SK-N-SH (cell line): ENCODE measurements at places on chromosomes 2 and 18.
A peak's percentile ranks its signal among the peaks of the same experiment; 100 is the strongest.

DNA sequence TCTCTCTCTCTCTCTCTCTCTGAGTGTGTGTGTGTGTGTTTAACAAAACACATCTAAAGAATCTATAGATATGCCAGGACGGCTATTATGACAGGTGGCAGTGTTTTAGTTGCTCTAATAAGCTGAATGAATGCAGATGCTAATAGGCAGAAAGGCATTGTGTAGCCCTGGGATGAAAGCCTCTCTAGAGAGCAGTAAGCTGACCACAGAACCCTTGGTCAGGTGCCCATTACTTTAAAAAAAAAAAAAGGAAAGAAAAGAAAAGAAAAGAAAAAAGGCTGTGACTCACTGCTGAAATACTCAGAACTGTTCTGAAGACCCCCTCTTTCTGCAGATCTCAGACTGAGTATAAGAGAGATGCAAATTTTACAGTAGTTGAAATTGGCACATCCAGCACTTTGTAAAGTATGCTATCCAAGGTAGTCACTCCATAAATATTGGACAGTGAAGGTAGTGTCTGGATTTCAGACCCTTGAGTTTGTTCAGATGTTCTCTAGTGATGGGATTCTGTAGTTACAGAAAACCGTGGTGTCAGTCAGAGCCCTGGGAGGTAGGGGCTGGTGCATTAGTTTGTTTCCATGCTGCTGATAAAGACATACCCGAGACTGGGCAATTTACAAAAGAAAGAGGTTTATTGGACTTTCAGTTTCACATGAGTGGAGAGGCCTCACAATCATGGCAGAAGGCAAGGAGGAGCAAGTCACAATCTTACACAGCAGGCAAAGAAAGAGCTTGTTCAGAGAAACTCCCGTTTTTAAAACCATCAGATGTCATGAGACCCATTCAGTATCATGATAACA lies 30.9 kb downstream of the OSBPL6 start:
- no peak for DNase-seq

- no peak for DNase-seq
These were observed 180.9 kb downstream of the GCA start for GRCh38 chr2:162524849-162525248.

DNA sequence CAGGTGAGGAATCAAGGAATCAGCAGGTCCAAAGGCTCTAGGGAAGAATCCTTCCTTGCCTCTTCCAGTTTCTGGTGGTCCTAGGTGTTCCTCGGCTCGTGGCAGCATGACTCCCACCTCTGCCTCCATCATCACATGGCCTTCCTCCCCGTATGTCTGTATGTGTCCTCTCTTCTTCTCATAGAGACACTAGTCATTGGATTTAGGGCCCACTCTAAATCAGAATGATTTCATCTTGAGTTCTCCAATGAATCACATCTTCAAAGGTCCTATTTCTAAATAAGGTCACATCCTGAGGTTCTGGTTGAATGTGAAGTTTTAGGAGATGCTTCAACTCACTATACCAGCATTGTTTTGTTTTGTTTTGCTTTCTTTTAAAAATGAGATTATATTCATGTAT lies 11.1 kb upstream of the AGFG1 start:
- no peak for DNase-seq

DNA sequence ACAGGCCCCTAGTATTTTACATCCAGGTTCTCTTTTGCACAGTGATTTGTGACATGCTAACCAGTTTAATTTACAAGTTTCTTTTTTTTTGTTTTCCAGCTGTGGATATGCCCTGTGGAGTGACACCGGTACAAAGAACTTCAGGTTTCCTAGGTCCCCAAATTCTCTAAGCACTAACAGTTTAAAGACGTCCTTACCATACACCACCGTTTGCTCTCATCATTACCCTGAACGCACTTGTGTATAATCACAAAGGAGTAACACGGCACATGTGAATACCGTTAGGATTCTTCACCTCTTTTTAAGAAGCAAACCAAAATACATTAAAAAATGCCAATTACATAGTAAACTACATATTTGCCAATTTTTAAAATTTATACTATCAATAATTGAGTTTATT lies 853 bp downstream of the LANCL1 start:
- peak; percentile 22 for DNase-seq

GRCh38 chr2:74744731-74745515 lies 89.0 kb upstream of the HK2 start:
- DNase-seq = no peak

DNA sequence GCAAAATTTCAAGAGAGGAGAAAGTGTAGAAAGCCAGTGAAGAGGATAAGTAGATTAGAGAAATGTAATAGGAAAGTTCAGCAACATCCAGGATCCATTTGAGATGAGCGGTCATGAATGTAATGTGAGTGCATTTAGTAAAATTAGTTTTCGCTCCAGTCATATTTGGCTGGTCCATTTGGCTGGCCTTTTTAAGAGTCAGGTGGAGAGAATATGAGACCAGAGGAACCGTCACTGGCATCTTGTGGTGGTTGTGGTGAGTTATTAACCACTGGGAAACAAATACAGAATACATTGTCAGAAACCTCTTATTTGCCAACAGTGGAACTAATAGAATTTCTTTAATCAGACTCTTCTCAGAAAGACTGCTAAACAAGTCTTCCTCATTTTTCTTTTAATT lies 1064.3 kb upstream of the CDH2 start:
- DNase-seq = no peak

DNA sequence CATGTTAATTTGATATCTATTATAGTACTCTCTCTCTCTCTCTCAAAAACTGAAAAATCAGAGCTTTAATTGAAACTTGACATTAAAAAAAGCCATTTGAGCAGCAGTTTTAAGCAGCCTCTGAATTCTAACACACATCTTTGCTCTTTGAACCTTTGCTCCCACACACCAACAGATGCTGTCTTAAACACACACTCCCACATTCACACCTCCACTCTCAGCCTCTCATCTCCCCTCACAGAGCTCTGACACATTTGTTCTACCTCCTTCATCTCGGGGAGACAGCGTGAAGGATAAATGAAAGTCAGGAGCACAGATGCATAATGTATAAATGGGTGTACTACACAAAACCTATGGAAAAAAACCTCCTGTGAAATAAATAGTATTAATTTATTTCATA lies 95.2 kb downstream of the NAB1 start:
- DNase-seq = no peak

DNA sequence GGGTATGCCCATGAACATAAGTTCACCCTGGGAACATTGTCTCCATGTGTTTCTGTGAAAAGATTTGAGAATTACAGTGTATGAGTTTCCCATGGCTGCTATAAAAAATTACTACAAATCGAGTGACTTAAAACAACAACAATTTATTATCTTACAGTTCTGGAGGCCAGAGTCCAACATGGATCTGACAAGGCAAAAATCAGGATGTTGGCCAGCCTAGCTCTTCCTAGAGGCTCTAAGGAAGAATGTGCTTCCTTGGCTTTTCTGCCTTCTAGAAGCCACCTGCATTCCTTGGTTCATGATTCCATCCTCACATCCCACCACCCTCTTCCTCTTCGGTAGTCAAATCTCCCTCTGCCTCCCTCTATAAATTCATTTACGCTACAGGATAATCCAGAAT lies 38.6 kb downstream of the FAM124B start:
- DNase-seq = no peak

- no peak for DNase-seq
These were observed 60.4 kb downstream of the TRIP12 start for GRCh38 chr2:229861431-229861830.

DNA sequence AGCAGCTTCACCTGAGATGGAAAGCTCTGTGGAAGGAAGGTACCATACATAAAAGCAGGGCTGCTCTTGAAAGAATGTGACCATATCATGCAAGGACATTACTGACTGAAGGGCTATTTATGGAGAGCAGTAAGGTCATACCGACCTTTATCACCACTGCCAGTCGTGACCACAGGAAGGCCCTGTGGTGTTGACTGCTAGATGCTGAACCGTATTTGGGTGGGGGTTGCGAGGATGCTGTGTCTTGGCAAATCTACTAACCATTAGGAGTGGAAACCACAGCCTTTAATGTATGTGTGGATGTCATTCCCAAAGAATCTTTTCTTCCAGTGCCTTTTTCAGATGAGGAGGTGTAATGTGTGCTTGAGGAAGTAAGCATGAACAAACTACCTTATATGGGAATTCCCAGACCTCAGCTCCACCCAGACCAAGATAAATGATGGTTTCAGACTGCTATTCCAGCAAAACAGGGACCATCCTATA lies 60.8 kb downstream of the LIMS1 start:
- DNase-seq = no peak

GRCh38 chr2:126527836-126528490 lies 128.0 kb upstream of the GYPC start:
- peak; percentile 38 for DNase-seq

GRCh38 chr2:190121971-190122370 lies 59.4 kb upstream of the MSTN start:
- peak; percentile 30 for DNase-seq

DNA sequence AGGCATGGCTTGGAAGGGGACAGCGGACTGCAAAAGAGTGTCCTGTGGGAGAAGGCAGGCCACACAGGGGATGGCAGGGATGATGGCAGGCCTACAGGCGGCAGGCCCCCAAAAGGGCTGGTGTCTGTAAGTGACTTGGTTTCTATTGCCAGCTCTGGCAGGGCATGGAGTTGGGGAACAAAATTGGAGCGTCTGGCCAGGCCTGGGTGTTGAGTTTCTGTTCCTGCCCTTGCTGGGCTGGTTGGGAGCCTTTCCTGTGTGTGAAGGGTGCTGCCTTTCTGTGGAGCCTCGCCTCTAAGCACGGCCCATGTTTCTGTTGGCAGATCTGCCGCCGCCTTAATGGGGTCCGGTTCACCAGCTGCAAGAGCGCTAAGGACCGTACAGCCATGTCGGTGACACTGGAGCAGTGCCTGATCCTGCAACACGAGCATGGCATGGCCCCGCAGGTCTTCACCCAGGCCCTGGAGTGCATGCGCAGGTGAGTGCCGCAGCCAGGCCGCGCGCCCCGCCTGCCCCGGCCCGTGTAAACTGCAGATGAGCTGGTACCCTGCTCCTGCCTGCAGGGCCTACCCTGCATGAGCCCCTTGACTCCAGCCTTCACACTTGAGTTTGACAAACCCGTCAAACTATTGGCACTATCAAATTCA lies 31.5 kb downstream of the COA5 start:
- DNase-seq = no peak

GRCh38 chr2:62197011-62197924 lies 1.4 kb downstream of the B3GNT2 start:
- peak; percentile 68 for DNase-seq

GRCh38 chr2:24744356-24744755 lies 48.8 kb downstream of the PTRHD1 start:
- no peak for DNase-seq

- DNase-seq = peak; percentile 93
These were observed 678.3 kb upstream of the ID2 start for GRCh38 chr2:8003462-8004075.

- no peak for DNase-seq
These were observed 96.4 kb downstream of the CERS6 start for GRCh38 chr2:168552450-168552856.

DNA sequence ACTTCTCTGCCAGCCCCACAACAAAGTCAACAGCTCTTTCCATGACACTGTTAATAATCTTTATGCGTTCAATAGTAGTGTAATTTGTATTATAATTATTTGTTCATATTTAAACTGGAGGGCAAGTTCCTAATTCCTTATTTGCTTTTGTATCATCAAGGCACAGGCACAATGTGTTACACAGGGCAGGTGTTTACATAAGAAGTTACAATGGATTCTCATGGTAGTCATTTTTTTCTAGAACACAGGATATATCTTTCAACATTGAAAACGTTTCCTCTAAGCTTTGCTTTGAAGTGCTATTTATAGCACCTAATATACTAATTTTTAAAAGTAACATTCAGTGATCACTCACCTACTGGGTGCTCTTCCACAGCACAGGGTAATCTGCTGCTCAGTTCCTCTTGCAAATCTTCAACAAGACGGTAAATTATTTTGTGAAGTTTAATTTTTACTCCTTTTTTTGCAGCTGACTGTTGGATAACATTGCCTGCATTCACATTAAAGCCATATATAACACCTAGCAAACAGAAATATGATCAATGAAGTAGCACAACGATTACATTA lies 7.3 kb downstream of the RPS27A start:
- no peak for DNase-seq

- peak; percentile 71 for DNase-seq
These were observed 41.2 kb upstream of the DAPL1 start for GRCh38 chr2:158753641-158754611.

GRCh38 chr18:12828116-12829051 lies 55.7 kb downstream of the PTPN2 start:
- no peak for DNase-seq

DNA sequence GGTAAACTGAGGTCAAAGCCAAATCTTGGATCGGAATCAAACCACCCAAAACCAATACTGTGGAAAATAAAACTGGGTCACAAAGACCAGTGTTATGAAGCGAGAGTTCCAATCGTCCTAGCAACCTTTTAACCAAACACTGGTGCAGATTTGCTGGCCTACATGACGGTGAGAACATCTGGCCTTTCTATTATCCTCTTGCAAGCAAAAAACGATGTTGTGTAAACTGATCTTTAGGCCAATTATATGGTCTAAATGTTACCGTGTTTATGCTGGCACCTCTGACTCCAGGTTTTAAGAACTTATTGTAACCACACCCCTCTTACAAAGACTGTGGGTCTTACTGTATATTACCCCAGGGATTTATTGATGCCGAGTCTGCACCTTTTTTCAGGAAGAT lies 145.9 kb downstream of the GFPT1 start:
- DNase-seq = no peak

DNA sequence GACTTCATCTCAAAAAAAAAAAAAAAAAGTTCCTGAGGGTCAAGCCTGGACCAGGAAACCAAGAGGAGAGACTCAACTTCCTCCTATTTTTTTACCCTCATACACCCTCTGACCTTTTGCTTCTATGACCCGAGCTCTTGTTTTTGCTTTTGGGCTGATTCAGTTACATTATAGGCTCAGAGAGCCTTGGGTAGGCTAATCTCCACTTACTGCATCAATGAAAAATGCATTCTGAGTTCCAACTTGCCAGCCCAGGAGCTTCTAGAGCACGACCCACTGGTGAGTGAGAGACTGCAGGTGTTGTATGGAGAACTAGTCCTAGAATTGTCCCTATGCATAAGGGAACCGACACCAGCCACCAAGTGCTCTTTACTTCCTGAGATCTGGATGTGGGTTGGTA lies 91.1 kb downstream of the CABLES1 start:
- DNase-seq = no peak

DNA sequence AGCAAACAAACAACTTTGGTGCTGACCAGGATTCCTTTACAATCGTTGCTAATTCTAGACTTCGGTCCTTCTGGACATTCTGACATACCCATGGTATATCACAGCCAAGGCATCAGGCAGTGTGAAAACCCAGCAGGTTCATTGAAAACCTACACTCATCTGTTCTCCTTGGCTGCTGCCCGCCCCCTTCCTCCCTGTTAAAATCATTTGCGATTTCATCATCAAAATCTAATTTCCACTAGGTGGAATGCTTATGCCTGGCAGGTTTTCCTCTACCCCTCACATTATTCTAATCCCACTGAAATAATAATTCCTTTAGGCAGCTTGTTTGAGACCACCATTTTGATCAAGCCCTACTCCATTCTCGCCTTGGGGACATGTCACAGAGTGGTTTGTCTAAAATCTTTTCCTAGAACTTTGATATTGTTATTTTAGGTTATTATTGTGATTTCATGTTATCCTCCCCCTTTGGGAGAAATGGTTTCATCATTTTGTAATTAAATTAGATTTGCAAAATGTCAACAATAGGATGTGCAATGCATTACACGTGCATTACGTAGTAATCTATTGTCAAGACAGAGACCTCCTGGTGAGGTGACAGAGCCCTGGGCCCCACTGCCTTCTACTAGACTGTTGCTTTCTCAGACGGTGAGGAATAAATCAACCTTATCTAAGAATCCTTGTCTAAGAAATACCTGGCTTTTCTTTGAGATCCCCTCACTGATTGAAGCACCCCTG lies 31.0 kb upstream of the ASPRV1 start:
- DNase-seq = no peak
